GM03348 (cell line): ENCODE measurements at places on chromosomes 11 and 22.

GRCh38 chr11:17974246-17974645 is 38.6 kb downstream of the SERGEF start:
- DNase-seq: no peak

GRCh38 chr22:17633217-17633997 is 4.9 kb upstream of the ATP6V1E1 start:
- peak; percentile 48 for DNase-seq

- DNase-seq: no peak
These were observed 15.0 kb downstream of the KCNE3 start for GRCh38 chr11:74452366-74452765.

DNA sequence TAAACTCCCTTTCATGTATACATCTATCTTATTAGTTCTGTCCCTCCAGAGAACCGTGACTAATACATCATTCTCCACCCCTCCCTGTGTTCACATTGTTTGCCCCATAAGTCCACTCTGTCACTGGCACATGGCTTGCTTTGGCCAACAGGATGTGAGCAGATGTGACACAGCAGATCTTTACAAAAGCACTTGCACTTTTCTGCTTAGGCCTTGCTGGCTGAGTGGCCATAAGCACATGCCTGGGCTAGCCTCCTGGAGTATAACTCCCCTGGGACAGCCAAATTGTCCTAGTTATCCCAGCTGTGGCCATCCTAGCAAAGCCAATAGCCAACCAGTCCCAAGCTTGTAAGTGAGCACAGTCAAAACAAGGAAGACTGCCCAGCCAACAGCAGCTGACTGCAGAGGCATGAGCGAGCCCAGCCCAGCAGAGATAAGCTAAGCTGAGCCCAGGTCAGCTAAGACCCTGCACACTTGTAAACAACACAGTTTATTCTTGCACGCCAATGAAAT is 9.7 kb upstream of the RCN1 start:
- peak; percentile 10 for DNase-seq

DNA sequence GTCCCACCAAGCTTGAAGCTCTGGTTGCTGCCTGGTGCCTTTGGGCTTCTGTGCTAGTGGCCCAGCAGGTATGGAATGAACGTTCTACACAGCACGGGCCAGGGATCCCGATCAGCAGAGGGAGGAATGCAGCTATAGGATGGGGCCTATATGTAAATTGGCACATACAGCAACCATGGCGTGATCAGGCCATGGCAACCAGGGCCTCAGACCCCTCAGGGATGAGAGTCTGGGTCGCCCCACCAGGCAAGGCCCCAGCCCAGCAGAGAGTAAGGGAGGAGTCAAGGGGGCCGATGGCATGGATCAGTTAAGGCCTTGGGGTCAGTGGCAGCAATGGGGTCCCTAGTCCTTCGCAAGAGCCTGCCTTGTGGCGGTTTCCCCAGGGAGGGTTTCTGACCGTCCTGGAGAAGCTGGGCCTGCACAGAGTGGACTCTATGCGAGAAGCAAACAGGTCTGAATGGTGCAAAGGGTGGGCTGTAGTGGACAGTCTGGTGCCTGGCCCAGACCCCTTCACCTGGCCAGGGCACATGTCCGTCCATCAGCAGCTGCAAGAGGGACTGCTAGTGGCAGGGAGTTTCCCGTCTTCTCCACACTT is 98.6 kb downstream of the RPS6KA4 start:
- no peak for DNase-seq

GRCh38 chr11:27100534-27100933 is 59.9 kb downstream of the BBOX1 start:
- no peak for DNase-seq

DNA sequence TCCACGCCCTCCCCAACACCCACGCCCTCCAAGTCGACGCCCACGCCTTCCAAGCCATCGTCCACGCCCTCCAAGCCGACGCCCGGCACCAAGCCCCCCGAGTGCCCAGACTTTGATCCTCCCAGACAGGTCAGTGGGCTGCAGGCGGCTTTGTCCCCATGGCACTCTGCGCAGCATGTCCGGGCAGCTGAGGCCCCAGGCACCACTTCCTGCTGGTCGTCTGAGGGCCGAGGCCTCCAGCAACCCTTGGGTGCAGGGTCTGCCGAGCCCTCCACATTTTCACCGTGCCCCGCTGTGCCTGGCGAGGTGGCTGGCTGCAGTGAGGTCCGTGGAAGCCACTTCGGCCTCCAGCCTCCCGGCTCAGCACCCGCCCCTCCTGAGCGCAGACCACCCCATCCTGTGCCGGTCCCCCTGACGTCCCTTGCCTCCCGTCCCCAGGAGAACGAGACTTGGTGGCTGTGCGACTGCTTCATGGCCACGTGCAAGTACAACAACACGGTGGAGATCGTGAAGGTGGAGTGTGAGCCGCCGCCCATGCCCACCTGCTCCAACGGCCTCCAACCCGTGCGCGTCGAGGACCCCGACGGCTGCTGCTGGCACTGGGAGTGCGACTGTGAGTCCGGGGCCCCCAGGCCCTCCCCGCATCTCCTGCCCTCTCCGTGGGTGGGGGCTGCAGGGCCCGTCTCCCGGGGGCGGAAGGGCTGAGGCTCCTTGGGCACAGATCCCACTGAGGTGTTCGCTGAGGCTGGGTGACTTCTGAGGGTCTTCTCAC is 26.8 kb downstream of the MUC2 start:
- DNase-seq: no peak

DNA sequence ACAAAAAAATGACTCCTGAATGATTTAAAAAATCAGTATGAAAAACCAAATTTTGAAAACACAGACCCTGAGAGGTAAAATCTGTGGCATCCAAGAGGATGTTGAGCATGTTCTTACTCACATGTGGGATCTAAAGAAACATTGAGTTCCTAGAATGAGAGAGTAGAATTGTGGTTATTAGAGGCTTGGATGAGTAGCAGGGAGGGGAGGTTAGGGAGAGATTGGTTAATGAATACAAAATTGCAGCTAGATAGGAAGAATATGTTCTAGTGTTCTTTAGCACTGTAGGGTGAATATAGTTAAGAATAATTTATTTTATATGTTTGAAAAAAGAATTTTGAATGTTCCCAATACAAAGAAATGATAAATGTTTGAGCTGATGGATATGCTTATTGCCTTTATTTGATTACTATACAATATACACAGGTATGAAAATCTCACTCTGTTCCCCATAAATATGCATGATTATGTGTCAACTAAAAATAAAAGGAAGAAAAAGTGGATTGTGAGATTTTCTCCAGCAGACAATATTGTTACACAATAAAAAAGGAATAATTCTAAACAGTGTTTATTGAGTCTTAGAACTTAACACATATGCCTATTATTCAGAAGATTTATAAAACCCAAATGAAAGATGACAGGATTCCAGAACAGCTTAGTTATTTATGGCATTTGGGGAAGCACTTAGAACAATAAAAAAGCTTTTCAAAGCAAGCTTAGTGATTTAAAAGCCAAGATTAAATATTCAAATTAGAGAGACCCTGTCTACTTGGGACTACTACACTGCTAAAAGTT is 28.7 kb downstream of the MS4A2 start:
- DNase-seq: no peak

DNA sequence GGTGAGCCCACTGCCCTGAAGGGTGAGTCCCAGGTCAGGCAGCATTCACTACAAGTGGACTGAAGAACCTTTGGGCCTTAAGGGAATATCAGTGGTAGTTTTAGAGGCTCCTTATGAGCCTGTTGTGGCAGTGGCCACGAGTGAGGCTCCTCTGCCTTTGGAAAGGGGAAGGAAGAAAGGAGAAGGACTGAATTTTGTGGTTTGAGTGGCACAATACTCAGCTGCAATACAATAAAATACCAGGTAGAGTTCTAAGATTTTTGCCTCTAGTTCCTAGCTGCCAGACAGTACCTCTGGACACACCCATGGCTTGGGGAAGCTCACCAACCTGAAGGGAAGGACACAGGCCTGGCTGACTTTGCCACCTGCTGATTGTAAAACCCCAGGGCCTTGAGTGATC is 260.9 kb downstream of the DYNC2H1 start:
- no peak for DNase-seq

DNA sequence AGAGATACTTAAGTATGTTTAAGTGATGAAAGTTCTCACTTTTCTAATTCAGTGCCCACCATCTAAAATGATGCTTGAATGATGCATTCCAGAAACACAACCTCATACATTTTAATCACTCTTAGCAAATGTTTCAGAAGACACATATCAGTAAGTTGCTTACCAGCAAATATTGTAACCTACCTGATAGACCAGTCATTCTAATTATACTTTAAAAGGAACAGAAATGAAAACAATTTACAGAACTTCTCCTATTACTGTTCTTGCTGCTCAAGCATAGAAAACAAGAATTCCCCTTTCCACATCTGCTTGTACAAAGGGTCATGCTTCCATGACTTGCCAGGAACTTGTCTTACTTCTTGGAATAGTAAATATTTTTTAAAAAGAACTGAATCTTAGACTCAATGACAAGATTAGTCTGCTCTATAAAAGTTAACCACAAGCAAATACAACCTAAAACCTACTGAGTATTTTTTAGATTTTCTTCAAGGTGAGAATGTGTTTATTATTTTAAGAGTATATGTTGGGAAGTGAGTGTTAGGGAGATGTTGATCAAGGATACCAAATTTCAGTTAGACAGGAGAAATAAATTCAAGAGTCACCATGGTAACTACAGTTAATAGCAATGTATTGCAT is 82.0 kb upstream of the SC5D start:
- no peak for DNase-seq

- DNase-seq: no peak
These were observed 9.8 kb downstream of the RAB30 start for GRCh38 chr11:83061883-83062282.

- DNase-seq: peak; percentile 75
These were observed 18.5 kb upstream of the LRRC10B start for GRCh38 chr11:61489833-61490721.

DNA sequence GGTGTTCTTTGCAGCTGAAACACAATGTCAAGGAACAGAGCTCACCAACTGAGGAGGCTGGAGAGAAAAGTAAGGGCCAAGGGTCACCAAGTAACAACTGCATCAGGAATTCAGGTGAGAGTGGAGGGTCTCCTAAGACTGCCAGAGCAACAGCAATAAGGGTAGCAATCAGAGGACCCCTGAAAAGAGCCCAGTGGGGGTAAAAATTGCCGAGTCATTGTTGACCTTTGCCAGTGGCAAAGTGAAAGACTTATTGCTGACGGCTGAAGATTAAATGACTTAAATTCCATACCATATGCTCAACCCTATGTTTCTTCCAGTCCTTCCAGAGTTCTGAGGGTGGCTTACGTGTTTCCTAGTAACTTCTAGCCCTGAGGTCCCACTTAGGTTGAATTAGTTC is 51.9 kb upstream of the ARHGAP42 start:
- no peak for DNase-seq

- peak; percentile 90 for DNase-seq
These were observed 434 bp downstream of the BANF1 start for GRCh38 chr11:66002648-66003225.

GRCh38 chr11:83835423-83835822 is 549.3 kb upstream of the CCDC90B start:
- DNase-seq: no peak

GRCh38 chr11:115396533-115396932 is 107.7 kb downstream of the CADM1 start:
- DNase-seq: no peak

- peak; percentile 100 for DNase-seq
These were observed at the start of gene CLTCL1 for GRCh38 chr22:19291580-19292457. CLTCL1 (minus strand) TSS chr22:19291719; CDS start chr22:19291641, 78 bp downstream.

DNA sequence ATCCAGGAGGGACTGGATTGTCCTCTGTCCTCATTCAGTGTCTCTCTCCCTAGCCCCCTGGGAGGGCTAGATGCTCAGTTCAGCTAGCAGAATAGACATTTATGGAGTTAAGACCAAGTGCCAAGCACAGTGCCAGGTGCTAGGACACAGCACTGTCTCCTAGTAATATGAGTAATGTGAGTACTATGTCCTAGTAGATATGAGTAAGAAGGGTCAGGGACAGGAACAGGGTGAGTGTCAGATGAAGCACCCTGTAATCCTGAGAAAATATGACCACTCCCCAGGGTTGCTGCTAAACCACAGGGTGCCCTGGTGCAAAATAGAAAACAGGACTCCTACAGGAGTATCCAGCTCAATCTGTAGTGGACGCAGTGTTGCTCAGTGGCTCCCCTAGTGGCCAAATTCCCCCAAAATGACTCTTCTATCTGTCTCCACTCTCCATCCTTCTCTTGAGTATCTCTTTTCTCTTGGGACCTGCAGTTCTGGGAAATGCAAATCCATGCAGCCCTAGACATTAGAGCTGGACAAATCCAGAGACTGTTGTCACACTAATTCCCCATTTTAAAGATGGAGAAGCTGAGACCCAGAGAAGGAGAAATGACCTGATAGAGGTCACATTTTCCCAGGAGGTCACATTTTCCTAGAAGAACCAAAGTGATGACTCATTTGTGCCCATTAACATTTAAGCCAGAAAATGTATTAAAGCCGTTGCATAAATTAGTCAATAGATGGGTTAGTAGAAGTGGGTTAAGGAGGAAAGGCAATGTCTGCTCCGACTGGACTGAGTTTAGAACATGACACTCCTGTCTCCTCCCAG is 214.3 kb downstream of the NXPE2 start:
- DNase-seq: no peak

DNA sequence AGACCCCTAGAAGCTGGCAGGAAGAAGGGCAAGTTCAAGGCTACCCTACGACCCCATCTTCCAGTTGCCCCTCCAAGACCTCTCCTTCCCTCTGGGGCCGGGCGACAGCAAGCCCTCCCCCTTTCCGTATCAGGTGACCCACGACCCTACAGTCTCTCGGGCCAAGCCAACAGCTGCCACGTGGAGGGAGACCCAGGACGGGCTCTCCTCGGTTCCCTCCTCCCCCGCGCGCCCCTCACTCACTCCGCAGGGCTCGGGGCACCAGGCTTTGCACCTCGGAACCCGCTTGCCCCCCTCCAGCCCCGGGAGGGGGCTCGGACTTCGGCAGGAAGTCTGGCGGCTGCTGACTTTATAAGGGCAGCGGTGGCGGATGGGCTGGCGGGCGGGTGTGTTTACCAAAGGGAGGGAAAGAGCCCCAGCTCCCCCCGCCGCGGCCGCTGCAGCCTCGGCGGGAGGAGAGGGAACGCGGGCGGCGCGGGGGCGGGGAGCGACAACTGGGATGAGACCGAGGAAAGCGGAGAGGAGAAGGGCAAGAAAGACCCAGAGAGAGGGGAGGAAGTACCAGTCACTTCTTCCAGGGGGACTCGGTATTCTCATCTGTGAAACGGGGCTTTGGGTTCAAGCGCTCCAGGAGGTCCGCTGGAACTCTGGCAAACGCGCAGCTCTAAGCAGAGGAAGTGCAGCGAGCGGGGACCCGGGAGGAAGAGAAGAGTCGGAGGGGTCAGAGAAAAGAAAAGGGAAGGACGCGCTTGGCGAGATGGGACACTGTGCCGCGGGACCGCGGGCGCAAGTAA is 767 bp downstream of the SLC43A1 start:
- peak; percentile 77 for DNase-seq

DNA sequence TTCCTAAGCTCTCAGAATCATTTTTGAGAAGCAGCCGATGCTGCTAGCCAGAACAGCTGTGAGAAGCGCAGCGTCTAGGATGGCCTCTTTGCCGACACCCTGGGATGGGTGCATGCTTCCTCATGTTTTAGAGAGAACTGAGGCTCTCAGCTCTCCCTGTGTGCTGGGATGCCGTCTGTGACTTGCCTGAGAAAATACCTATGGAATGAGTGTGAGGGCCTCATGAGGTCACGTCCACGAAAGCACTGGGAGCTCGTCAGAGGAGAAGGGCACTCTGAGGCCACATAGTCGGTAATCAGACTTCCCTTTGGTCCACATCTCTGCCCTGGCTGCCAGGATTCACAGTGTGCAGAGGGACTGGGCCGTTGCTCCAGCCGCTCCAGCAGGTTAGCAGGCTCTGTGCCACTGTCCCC is 54.7 kb downstream of the MICAL3 start:
- peak; percentile 67 for DNase-seq

GRCh38 chr11:17810746-17811145 is 76.2 kb downstream of the KCNC1 start:
- DNase-seq: peak; percentile 40
